ENCODE measurements at places on chromosomes 5 and 9.

GRCh38 chr9:126152622-126153362 is 173.8 kb upstream of the MVB12B start:
- DNase-seq, result no peak

- no peak for DNase-seq
Observed at GRCh38 chr5:79567926-79568549, 44.2 kb upstream of the TENT2 start.

DNA sequence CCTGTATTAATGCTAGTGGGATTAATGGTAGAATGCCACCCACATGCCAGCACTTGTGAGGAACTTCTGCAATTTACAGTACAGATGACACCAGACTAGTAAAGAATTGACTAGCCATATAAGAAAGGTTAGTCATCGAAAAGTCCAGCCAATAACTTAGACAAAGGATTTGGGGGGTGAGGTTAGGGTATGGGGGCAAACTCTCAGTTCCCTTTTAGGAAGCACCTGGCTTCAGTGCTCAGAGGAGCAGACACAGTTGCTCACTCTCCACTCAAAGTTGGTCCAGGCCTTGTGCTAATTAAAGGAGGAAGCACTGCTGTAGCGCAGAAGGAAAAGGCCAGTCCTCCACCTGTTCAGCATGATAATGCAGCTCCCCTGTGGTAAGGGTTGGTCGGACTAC is 25.2 kb downstream of the TGFBR1 start:
- no peak for DNase-seq

DNA sequence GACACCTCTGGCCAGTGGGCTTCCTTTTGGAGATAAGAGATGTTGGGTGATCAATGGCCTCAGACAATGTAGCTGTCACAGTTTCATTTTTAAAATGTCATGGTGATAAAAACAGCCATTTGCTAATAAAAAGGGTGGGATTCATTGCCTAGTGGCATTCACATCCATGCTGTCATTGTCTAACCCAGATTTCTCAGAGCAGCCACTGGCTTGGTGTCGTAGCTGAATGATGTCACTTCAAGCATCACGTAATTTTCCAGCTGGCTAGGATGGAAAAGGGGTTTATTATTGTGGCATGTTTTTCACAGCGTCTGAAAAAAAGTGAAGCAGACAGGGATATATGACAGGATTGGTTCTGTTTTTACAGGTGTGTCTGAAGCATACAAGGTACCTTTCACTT is 184.7 kb downstream of the AOPEP start:
- no peak for DNase-seq

GRCh38 chr9:16964228-16964627 is 93.8 kb upstream of the BNC2 start:
- no peak for DNase-seq

DNA sequence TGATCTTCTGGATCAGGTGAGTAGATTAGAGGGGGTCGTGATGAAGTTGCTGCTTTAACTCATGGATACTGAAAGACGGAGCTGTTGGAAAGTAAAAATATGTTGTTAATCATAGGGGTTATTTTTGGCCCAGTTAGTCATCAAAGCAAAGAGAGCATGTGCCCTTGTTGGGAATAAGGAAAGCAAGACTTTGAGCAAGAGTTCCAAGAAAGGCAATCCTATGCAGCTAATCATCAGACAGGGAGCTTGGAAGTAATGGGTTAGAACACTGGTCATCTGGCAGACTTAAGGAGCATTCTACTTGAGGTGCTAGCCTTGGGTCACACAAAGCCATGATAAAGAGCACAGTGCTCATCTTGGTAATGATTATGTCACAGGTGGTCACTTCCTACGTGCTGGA is 18.3 kb downstream of the ASPN start:
- DNase-seq, result no peak

- no peak for DNase-seq
Observed at GRCh38 chr9:4585135-4585534, 77.0 kb upstream of the PLPP6 start.
